Kidney epithelial cell (primary cell): ENCODE measurements at places on chromosomes 5 and 9. TPM values are rescaled to one million over a fixed set of nuclear protein-coding genes. Genes with fewer than 3 reads are reported as not detected.

Gene HAVCR2
- 1.5 and 1.6 TPM in 2 replicates for total RNA-seq

Gene OBP2B
- total RNA-seq: not detected in 2 replicates

Gene STK32A
- total RNA-seq: 2.9 and 3.7 TPM in 2 replicates

- DNase-seq: no peak
These were observed 14.3 kb upstream of the CXCL14 start for GRCh38 chr5:135593141-135593540.

DNA sequence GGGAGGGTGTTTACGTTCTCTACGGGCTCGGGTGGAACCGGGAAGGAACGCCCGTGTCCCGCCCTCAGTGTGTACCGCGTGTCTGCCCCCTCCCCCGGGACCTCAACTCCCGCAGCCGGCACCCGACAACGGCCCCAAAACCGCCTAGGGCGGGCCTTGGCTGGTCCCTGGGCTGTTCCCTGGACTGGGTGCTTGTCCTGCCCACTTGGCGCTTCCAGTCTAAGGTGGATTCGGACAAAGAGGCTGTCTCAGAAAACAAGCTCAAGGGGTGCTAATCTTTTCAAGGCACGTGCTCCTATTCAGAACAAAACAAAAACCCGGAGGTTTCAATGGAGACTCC, 379 bp upstream of the CLK4 start:
- DNase-seq: no peak

DNA sequence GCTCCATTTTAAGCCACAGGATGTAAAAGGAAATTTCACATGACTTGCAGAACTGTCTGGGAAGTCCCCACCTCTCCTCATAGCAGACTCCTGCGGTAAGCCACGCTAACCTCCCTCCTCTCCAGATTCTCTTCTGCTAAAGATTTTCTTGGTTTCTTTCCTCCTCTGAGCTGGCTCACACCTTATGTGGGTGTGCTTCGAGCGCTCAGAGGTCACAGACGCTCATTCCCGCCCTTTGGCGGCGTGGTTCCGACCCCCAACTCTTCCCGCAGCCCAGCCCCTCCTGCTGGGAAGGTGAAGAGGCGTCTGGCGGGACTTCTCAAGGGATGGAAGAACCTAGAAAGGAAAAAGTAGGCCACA, 32.9 kb upstream of the CDK20 start:
- no peak for DNase-seq

GRCh38 chr9:13508086-13508485, 228.6 kb upstream of the MPDZ start:
- no peak for DNase-seq

DNA sequence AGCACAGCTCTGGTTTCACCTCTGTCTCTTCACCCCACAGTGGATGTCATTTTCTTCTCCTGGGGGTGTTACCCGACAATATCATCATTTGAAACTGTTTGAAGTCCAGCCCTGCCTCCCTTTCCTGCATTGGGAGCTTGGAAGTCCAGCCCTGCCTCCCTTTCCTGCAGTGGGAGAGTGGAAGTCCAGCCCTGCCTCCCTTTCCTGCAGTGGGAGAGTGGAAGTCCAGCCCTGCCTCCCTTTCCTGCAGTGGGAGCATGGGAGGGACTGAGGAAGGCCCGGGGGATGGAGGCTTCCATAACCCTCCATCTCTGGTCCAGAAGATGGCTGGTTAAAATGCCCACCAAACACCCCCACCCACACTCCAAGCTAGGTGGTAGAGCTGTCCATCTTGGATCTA, 59.8 kb downstream of the SYK start:
- DNase-seq: no peak

DNA sequence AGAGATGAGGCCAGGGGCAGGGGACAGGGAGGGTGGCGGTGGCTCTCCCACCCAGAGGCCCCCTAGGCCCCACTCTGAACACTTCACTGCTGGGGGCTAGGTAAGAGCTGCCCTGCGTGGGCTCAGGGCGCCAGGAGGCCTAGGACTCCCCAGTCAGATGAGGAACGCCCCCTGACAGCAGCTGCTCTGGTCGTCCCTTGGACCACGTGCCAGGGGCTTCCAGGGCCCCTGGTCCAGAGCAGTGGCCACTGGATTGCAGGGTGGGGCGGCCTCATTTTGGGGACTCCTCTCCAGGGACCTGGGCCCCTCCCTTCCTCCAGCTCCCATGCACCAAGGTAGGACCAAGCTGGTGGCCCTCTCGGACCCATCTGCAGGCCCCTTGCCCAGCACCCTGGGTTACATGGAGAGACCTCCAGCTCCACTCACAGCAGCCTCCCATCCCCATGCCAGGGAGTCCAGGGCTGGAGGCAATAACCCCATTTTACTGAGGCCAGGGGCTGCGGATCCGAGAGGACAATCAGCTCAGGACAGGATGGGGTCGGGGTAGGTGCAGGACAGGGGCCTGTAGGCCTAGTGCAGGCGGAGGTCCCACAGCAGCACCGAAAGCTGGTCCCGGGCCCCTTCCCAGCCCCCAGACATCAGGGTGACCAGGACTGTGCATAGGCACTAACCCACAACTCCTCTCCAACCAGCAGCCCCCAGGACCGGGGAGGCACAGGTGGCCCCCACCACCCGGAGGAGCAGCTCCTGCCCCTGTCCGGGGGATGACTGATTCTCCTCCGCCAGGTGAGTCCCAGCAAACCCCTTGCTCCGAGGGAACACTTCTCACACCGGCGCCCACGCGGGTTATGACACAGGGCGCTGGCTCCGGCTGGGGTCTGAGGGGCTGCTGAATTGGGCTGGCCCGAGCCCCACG, 1.5 kb downstream of the EGFL7 start:
- no peak for DNase-seq

GRCh38 chr9:77673941-77674791, 26.0 kb upstream of the GNA14 start:
- DNase-seq: no peak

GRCh38 chr9:99130069-99130468, 25.2 kb downstream of the TGFBR1 start:
- DNase-seq: no peak

DNA sequence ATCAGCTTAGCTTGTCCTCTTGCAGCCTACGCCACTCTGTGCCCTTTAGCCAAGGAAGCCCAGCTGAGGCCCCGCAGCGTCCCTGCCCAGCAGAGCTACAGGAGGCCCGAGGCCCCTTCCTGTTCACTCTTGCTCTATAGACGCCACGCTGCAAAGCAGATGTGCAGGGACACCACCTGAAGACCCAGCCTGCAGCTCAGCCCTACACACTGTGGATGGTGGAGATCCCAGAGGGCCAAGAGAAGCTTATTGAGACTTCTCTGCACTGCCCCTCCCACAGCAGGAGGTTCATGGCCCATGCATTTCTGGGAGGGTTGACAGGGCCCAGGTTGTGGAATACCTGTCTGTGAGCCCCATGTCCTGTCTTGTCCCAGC, 33.6 kb downstream of the IRF1 start:
- DNase-seq: no peak

GRCh38 chr5:111628901-111629300, 116.6 kb upstream of the STARD4 start:
- DNase-seq: no peak
